CD4-positive, CD25-positive, alpha-beta regulatory T cell (primary cell): ENCODE measurements at places on chromosomes 4 and X.

DNA sequence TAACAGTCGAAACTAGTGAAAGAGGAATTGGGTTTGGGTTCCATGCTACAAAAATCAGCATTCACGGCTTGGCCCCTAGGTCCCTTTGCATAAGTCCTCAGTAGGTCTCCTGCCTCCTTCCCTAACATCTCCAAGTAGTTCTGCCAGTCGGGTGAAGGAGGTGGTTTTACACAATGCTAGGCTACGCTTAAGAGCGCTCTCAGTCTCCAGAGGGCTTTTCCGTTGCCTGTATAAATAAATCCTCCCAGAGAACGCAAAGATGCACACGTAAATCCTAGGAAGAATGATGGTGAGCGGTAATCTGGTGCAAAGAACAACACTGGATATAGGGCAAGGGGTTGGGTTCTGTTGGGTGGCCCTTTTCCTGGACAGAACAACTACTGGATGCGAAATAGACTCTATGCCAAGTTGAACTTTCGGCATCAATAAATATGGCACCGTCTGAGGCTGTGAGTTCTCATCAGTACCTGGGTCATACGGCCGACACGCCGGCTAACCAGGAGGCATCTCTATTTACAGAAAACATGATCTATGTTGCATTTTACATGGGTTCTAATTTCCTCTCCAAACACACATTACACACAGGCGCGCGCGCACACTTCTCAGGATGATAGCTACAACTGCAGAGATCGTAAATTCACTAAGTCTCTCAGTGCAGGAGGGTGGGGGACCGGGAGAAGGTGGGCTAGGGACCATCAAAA lies 1.3 kb downstream of the CAMK2D start:
- peak; percentile 42 for DNase-seq

DNA sequence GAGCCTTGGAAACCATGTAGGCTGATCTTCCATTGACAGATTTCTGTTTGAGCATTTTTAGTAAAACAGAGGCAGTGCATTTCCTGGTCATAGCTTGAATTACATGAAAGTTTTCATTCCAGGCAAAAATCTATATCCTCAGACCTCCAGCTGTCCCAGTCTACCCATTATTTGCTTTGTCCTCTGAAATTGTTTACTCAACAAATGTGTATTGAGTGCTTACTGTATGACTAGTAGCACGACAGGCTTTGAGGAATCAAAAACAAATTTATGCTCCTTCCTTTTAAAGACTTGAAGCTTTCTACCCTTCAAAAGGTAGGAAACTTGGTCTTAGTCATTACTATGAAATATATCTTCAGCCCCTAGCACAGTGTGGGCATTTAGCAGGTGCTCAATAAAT lies 307.9 kb upstream of the IGFBP7 start:
- no peak for DNase-seq

- no peak for DNase-seq
These were observed 57.1 kb downstream of the ADD1 start for GRCh38 chr4:2900741-2901140.

DNA sequence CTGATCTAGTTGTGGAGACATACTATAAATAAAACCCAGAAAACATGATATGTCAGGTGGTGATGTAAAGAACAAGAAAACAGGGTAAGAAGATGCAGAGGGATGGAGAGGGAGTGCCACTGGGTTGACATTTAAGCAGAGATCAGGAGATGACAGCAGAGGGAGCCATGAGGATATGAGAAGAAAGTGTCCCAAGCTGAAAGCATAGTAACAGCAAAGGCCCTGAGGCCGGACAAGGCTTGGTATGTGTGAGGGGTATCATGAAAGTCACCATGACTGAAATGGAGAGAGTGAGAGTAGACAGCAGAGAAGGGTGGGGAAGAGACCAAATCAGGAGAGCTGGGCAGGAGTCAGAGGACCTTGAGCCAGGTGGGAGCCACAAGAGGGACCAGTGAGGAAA lies 3.4 kb downstream of the GPKOW start:
- DNase-seq, result no peak

GRCh38 chrX:153681175-153681574 lies 6.6 kb upstream of the SLC6A8 start:
- no peak for DNase-seq

DNA sequence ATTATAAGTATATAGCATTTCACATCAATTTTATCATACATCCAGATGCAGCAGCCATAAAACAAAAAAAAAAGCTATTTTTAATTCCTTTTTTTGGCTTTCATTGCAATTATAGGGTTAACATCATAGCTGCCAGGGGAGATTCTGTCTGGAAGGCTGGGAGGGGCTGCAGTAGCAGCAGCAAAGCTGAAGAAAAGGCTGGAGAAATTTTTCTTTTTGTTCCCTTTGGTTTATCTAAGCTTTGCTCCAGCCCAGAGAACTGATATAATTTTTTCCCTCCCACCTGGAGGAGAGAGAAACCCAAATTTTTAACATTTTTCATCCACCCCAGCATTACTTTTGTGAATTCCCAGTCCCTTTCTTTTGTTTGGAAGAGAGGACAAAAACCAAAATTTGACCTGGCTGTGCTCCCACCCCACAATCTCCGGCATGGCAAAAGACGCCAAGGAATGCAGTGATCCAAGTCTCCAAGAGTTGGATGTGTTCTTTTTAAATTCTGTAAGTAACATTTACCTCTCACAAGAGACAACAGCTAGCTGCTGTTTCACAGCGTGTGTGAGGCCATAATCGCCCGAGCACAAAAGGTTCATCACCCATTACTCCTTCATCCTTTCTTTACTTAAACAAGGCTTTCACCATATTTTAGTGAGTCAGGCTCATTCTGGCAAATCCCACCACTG lies 25.1 kb upstream of the FAM156A start:
- DNase-seq, result no peak

GRCh38 chr4:64857815-64858214 lies 448.6 kb upstream of the TECRL start:
- DNase-seq, result no peak

DNA sequence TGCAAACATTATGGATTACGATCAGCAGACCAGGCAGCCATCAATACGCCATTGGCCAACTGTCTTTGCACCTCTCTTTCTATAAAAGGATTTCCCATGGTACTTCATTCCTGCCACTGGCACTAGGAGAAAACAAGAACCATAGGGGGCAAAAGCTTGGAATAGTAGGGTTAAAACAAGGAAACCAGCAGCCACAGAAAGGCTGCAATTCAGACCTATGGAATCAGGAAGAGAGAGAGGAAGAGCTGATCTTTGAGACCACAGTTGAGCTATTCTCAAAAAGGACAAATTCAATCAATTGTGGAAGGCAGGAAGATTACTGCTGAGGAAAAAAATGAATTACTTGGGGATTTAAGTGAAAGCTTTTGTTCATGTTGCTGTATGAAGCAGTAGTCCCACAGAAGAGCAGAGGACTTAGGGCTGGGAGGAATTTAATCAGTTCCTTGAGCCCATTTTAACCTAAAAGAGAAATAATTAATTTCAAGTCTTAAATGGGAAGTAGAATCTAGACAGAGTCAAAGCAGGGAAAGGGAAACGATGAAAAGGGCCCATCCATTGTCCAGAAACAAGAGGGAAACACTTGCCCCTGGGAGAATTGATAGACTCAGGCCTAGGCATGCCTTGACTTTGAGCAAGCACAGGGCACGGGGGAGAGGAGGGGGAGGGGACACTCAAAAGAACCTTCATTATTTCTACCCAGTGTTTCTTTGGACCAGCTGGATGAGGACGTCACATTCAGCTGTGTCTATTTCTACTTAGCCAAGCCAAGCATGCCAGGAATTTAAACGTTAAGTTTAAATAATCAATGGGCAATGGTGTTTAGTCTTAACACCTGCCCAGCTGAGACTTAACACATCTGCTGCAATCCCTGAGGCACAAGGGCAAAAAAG lies 50.7 kb downstream of the SCD5 start:
- DNase-seq, result no peak

- DNase-seq, result no peak
These were observed 174.5 kb downstream of the AASDH start for GRCh38 chr4:56212774-56213173.

- DNase-seq, result no peak
These were observed 119.3 kb upstream of the STS start for GRCh38 chrX:7028246-7028645.
